ENCODE measurements at places on chromosomes 5 and 9.
A peak's percentile ranks its signal among the peaks of the same experiment; 100 is the strongest.

- DNase-seq = no peak
These were observed 6.1 kb downstream of the GAS1 start for GRCh38 chr9:86941197-86941596.

DNA sequence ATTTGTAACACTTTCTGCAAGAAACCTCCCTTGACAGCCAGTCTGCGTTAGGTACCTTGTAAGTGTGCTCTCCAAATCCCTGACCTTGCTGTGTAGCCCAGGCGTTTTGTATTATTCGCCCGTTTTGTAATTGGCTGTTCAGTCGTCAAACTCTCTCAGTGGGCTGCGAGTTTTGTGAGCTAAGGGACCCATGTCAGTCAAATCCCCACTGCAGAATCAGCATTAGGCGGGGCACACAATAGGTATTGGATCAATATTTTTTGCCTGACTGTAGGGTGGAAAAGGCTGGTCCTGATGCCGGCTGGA is 665 bp downstream of the DNAJC18 start:
- no peak for DNase-seq

DNA sequence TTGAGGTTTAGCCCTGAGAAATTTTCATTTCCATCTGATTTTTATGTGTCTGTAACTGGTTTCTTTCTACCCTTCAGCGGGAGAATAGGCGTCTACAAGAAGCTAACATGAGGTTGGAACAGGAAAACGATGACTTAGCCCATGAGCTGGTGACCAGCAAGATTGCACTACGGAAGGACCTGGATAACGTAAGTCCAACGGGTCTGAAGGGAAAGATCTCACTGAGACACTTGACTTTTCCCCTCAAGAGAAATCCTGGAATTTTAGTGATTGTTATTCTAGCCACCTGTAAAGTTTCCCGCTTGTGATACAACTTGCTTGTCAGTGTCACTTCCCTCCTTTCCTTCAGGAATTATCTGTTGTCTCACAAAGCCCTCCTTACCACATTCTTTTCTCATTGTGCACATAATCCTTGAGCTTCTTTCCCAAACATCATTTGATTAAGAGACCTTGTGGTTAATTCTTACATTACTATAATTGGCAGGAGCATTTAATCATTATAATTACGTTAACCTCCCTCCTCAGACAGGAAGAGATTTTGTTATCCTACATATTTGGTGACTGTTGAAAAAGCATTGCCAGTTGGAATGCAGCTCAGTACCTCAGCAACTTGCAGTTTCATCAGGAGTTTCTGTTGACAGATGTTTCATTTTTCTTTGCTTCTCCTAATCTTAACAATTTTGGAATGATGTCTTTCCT is 56.9 kb downstream of the GPR21 start:
- DNase-seq = no peak

DNA sequence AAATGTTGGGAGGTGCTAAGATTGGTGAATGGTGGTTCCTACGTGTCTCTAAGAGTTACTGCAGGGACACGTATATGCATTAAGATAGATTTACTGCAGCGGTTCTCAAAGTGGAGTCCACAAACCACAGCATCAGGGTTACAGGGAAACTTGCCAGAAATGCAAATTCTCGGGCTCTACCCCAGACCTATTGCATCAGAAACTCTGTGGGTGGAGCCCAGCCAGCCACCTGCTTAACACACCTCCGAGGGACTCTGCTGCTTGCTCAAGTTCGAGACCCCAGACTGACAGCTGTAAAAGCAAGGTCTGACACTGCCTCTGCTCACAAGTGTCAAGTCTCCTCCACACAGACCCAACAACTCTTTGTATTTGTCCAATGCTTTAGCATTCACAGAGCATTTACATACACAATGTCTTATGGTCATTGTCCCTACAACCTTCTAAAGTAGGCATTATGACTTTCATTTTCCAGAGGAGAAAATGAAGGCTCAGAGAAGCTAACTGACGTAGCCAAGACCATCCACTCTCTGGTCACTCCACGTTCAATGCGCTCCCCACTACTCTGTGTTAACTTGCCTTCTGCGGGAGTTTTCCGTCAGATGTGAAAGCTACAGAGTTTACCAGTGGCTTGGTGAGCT is 48.8 kb downstream of the HSD17B3 start:
- no peak for DNase-seq

- no peak for DNase-seq
These were observed 326.7 kb downstream of the ADGRV1 start for GRCh38 chr5:90885180-90885868.

- DNase-seq = peak; percentile 97
These were observed 46.8 kb downstream of the GALNT12 start for GRCh38 chr9:98854266-98854665.

DNA sequence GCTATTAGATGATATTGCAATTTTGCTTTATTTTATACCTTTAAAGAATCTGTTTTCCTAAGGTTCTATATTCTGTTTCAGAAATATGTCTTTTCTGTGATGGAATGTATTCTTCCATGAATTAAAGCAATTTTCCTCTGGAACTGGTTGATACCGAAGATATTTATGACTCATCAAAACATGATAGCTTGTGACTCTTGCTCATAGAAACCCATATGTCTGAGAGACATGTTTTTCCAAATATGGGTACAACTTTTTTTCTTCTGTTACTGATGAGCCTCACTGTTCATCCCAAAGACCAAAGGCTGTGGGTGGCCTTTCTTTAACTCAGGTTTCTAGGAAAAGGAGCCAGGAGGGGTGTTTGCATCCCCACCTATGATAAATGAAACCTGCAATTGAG is 126.1 kb upstream of the PAPPA start:
- peak; percentile 91 for DNase-seq

DNA sequence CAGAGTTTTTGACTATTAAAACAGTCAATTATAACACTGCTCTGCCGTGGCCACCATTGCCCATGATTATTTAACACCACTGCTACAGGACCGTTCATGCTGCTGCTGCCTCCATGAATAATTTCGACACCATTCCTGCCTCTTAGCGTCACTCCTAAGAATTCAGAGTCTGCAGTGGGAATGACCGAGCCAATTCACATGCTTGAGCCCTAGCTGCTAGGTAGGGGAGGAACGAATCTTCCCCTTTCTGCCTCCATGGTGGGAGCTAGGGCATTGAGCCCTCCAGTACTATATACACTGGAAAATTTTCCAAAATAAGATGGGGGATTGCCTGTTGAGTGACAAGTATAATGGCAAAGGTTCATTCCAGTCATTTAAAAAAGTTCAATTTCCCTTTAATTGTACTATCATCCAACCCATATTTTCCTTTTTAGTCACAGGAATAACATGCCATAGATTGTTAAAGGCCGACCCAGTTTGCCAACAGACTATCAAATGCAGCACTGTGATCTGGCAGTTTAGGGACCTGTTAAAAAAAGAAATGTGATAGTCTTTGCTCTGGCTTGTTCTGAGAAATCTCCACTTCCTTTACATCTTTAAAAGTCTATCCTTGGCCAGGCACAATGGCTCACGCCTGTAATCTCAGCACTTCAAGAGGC is 13.5 kb upstream of the B4GALT1 start:
- DNase-seq = peak; percentile 40

- DNase-seq = no peak
These were observed 5.2 kb upstream of the ALDOB start for GRCh38 chr9:101440714-101441230.

- DNase-seq = no peak
These were observed 30.6 kb upstream of the PPP1R2B start for GRCh38 chr5:156819537-156819936.

GRCh38 chr5:148909766-148910165 is 83.4 kb downstream of the ADRB2 start:
- no peak for DNase-seq

- no peak for DNase-seq
These were observed 58.3 kb upstream of the ANKRD33B start for GRCh38 chr5:10505517-10506095.

DNA sequence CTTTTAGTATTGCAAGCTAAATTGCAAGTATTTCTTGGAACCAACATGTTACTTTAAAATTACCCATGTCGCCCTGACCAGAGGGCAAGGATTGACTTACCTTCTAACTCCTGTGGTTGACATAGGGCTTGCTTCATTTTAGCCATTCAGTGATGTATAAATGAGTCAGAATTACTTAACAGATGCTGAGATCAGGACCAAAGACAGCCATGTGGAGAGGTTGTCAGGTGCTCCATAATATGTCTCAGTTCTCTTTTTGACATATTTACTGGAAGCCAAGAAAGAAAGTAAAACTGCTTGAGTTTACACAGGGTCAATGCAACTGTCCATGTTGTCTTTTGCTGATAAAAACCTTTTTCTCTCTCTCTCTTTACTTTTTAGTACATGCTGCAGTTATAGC is 33.2 kb downstream of the F2RL2 start:
- DNase-seq = peak; percentile 14

GRCh38 chr5:34005681-34006080 is 2.2 kb downstream of the AMACR start:
- DNase-seq = no peak

GRCh38 chr9:121179930-121180681 is 21.6 kb downstream of the RAB14 start:
- no peak for DNase-seq

- DNase-seq = no peak
These were observed 12.1 kb upstream of the ISOC1 start for GRCh38 chr5:129082225-129083136.

GRCh38 chr5:80097451-80097850 is 62.3 kb downstream of the THBS4 start:
- DNase-seq = no peak

DNA sequence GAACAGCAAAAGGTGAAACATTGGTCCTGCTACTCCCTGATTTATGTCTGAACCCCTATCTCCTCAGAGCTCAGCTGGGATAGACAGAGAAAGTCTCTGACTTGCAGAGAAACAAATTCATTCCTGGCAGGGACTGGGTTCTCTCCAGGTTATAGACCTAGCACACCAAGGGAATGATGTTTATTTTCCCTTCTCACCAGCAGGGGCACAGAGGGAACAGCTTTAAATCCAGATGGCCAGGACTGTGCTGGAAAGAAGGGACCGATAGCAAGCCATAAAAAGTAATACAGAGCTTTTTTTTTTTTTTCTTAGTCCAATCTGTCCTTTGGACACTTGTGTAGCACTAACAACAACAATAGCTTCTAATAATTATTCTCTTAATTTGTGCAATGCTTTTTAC is 141.1 kb upstream of the C9orf72 start:
- DNase-seq = no peak

GRCh38 chr9:68546596-68547390 is 6.1 kb upstream of the TMEM252 start:
- no peak for DNase-seq

- no peak for DNase-seq
These were observed 32.2 kb downstream of the CCDC69 start for GRCh38 chr5:151191661-151192060.

DNA sequence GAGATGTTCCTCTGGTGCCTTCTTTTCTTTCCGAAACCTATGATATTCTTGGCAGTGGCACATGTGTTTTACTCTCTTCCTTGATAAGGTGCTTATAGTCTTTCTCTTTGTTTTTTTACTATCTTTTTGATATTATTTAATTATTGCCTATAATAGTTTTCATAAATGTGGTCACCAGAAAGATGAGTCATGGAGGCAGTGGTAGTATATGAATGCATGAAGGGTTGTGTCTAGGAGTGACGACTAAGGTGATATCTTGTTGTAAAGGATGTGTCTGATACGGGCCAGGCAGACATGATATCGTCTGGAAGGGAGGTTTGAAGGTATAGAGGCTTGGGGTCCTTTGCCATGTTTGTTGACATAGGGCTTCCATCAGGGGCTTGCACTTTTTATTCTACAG is 36.8 kb downstream of the SLC44A1 start:
- DNase-seq = peak; percentile 22

DNA sequence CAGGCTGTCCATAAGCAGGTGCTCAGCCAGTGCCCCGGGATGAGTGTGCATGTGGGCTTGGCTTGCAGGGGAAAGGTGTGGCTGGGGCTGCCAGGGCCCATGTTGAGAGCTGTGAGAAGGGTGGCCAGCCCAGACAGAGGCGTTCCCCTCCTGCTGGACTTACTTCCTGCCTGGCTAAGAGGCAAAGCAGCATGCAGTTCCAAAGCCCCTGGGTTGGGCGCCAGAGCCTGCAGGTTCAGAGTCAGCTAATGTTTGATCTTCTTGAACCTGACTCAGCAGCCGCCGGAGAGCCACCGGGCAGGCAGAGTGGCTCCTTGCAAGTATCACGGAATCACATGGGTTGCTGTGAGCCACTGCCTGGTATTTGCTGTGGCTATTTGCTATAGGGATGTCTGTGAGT is 168.4 kb upstream of the MAP1B start:
- no peak for DNase-seq

DNA sequence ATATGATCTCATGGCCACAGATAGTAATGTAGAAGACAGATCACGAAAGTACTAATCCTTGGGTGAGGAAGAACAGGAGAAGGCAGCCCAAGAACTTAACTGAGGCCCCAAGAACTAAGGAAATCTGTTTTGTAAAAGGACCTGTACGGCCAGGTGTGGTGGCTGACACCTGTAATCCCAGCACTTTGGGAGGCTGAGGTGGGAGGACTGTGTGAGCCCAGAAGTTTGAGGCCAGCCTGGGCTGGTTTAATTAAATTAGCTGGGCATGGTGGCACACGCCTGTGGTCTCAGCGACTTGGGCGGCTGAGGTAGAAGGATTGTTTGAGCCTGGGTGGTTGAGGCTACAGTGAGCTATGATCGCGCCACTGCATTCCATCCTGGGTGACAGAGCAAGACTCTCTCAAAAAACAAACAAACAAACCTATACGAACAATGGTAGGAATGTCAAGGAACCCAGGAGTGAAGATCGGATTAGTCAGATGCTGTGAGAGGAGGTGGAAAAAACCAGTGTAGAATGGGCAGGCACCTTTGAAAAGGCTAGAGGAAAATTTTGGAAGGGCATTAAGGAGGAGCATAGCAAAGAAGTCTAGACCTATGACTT is 283.8 kb upstream of the DMRT1 start:
- no peak for DNase-seq

DNA sequence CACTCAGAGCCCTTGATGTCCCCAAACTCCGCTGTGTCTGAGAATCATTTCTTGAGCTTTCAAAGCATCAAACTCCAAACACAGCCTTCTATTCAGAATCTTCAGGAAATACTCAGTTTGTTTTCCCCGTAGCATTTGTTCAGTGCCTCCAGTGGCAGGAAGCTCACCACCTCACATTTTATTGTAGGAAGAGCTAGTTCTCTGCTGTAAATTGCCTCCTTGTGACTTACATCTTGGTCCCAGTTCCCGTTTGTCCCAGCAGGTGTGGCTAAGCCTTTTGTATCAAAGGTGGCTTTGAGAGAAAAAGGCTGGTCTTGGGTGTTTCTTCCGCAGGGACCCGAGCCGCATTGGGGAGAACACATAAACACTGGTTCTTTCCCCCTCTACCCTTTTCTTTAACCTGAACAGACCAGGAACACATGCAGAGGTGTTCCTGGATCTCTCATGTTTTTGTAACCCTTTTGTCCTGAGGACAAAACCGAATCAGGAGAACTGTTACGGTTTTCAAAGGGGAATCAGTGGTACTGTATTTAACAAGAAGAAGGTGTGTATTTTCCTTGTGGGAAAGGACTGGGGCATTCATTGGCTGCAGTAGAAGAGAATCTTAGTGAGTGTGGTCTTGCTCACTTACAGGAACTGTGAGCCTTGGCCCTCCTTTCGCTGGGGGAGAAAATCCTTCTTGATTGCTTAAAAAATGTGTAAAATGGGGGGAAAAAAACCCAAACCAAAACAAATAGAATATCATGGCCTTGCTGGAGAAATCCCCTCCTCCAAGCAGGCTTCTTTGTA is 1.9 kb downstream of the OSMR start:
- no peak for DNase-seq

GRCh38 chr9:91271156-91271555 is 90.6 kb downstream of the AUH start:
- DNase-seq = no peak
